Activated naive CD4-positive, alpha-beta T cell treated with anti-CD3 and anti-CD28 coated beads for 36 hours (primary cell): ENCODE measurements at places on chromosomes 7 and 10. TPM values are rescaled to one million over a fixed set of nuclear protein-coding genes. Genes with fewer than 3 reads are reported as not detected.

DNA sequence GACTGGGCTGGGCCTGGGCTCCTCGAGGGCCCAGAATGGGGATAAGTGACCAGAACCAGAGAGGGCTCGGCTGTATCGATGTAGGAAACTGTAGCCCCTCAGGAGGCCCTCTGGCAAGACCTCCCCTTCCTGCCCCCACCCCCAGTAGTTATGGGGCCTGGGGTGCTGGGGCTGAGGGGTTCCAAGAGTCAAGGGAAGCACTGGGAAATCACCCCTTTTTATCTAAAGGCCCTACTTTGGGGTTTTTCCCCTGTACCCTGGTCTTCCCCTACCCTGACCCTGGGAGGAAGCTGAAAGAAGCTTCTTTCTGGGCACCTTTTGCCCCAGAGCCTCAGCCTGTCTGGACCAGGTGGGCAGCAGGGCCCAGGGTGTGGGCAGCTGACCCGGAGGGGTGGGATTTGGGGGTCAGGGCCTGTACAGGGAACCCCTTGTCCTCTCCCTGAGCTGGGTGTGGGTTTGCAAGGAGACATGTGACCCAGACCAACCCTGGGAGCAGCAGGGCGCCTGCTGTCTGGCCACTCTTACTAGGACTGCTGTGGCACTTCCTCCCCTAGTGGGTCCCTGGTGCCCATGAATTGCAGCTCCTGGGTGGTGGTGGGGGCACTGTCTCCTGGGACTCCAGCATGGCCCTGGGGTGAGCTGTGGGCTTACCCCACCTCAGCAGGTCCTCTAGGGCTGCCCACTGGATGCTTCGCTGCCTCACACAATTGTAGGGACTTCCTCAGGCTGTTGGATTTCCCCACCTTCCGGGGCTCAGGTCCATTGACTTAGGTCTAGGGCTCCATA lies 1.5 kb downstream of the IRF5 start:
- peak; percentile 55 for DNase-seq

- no peak for DNase-seq
Observed at GRCh38 chr7:43502941-43503340, 80.0 kb upstream of the STK17A start.

- no peak for DNase-seq
Observed at GRCh38 chr10:34046506-34047034, 712.1 kb upstream of the NRP1 start.

GRCh38 chr10:112389271-112389822 lies 15.4 kb downstream of the ACSL5 start:
- DNase-seq: peak; percentile 90

- DNase-seq: peak; percentile 61
Observed at GRCh38 chr10:23158370-23158769, 33.7 kb upstream of the PTF1A start.

- DNase-seq: no peak
Observed at GRCh38 chr10:44845361-44846175, 65.6 kb upstream of the TMEM72 start.

Gene BMPR1A
- total RNA-seq: 2.9 TPM

Gene LEP
- not detected for total RNA-seq

Gene SPOCK2
- total RNA-seq: 208 TPM

Gene PALD1
- total RNA-seq: 0.69 TPM
